Astrocyte (in vitro differentiated cells and primary cell): ENCODE measurements at places on chromosomes 3 and 15.

DNA sequence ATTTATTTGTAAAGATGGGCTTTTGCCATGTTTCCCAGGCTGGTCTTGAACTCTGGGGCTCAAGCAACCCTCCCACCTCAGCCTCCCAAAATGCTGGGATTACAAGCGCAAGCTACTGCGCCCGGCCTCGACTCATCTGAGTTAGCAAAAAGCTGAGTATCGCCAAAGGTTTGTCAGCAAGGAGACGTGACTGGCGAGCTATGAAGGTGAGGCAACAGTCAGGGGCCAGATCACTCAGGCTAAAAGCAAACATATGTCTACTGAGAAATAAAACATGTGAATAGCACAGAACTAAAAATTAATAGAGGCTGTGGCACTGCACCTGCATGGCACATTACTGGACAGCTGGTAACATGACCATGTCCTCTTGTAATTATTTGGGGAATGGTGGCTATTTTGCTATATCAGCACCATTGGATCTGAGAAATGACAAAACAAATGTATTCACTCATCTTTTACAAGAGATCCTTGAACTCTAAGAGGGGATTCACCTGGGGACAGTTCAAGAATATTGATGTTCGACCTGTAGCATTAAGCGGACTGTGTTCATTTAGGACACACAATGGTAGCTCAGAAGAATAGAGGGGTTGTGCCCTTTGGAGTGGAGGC lies 10.0 kb upstream of the SLC25A26 start:
- DNase-seq: no peak

DNA sequence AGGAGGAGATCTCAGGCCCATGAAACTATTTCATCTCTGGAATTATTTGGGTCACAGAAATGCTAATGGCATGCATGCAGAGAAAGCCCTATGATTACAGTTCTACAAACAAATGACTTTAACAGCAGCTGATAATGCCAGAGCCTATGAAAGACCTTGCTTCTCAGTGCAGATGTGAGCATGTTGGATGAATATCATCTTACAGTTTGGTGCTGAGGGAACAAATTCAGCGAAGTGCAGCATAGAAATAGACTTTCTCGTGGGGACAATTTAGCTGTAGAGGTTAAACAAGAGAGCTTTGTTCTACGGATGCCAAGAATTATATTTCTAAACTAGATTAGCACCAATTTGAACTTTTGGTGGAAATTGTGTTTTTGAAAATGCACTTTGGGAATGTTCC lies 27.7 kb downstream of the PTX3 start:
- DNase-seq: peak; percentile 47

- DNase-seq: no peak
Measured at GRCh38 chr15:45660231-45660979, 25.6 kb downstream of the SQOR start.

GRCh38 chr3:152403632-152404066 lies 134.9 kb downstream of the MBNL1 start:
- peak; percentile 37 for DNase-seq

DNA sequence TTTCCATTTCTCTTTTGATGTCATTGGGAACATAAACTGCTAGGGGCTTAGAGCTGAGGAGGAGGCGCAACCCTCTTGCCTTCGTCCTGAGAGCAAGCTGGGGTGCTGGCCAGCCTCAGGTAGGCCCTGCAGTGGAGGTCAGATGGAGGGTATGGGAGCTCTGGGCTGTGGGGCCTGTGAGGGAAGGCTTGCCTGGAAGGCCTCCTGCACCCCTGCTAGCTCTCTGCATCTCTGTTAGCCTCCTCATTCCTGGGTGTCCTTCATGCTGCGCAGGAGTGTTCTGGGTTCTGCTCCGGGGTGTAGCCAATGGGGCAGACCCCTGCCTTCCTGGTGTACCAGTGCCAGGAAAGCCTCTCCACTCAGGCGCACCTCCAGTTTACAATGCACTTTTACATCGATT lies 11.8 kb downstream of the GP5 start:
- no peak for DNase-seq

DNA sequence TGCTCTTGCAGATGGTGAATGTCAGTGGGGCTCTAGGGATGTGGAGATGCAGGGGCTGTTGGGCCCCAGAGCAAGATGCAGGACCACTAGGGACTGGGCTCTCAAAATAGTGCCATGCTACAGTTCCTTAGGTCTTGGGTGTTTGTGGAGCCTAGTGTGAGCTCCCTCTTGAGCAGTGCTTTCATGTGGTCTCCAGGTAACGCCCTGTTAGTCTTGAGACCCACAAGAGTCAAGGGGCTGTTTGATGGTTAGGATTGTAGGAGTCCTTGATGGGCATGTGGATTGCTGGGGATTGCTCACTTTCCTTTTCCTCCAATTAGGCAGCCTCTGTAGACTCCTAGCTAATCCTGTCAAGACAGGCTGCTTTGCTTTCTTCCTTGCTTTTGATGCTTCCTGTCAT lies 56.0 kb downstream of the CCDC66 start:
- DNase-seq: no peak
